CD4-positive, alpha-beta T cell treated with Interleukin-6 for 4 hours (primary cell): ENCODE measurements at places on chromosomes 13 and 19.

- no peak for DNase-seq
These were observed 540.6 kb upstream of the MIR17HG start for GRCh38 chr13:90806892-90807291.

DNA sequence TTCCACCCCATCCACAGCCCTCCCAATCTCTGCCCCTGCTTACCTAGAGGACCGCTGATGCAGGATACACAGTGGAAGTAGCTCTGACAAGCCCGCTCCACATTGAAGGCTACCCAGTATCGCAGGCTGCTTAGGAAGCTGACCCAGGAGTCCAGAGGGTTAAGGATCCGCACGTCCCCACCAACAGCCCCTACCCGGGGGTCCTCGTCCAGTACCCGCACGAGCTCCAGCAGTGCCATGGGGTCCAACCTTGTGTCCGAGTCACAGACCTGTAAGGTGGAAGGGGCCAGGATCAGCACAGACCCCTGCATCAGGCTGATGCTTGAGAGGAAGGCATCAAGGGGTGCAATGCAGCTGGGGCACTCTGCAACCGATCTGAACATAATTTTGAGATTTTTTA, 6.9 kb downstream of the HAS1 start:
- DNase-seq, result no peak

GRCh38 chr19:5255602-5256231, 84.9 kb downstream of the PTPRS start:
- DNase-seq, result no peak

DNA sequence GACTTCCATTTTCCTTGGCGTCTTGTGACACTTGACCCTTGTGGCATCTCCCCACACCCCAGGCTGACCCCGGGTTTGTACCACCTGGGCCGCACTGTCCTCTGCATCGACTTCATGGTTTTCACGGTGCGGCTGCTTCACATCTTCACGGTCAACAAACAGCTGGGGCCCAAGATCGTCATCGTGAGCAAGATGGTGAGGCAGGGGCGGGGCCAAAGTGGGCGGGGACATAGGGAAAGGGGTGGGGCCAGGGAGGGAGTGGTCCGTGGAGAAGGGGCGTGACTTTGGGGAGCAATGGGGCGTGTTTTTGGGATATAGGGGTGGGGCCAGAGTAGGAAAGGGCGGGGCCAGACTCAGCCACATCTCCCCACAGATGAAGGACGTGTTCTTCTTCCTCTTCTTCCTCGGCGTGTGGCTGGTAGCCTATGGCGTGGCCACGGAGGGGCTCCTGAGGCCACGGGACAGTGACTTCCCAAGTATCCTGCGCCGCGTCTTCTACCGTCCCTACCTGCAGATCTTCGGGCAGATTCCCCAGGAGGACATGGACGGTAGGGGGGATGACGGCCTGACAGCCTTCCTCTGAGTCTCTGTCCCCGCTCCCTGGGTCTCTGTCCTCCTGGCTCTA, 42.8 kb downstream of the TRPM4 start:
- DNase-seq, result no peak

DNA sequence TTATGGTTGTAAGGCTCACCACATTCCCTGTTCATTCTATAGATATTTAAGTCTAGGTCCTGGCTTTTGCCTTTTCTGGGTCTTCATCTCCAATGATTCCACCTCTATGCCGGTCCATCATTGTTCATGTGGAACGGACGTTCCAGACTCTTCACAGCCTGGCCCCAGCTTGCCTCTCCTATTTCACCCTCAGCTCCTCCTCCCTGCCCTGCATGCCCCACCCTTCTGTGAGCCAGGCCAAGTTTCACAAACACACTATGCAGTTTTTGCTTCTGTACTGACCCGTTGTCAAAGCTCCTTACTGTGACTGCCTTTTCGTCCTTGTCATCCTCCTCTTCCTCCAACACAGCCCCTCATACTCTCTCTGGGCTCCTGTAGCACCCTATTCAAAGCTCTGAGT, 31.3 kb downstream of the TEX26 start:
- DNase-seq, result no peak

DNA sequence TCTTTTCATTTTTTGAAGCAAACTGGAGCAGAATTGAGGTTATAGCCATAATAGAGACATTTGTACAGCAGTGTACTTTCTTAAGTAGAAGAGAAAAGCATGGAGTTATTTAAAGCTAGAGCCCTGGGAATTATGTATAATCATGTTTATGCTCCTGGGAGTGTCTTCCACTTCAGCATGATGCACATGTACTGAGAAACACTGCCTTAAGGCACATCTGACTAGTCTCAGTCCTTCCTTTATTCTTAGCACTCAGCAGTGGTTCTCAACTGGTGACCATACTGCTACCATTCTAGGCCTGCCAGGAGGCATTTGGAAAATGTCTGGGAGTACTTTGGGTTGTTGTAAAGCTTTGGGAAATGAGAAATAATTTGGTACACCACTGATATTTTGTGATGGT, 45.8 kb downstream of the VWA8 start:
- DNase-seq, result no peak
